ENCODE measurements at places on chromosomes 3 and 15.

DNA sequence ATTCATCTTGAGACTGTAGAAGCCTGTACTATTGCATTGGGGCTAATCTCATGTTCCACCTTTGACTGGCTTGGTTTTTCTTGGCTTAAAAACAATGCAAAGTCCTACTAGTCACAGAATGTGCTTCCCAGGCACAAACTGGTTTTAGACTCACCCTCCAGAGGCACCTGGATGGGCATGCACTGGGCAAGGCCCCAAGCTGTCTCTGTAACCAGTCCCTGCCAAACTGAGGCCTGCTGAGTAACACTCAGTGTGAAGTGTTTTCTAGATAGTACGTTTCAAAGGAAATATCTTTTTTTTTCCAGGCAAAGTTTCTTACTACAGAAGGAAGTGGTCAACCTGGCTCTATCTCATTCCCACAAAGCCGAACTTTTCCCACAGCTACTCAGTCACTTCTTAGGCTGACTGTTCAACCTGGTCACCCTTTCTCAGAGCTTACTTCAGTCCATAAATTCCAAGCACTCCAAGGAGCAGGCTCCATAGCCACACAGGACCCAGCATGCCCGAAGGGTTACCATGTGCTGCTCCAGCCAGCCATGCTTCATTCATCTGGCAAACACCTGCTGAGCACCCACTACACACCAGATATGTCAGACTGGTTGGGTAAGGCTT, 57.4 kb downstream of the NPTN start:
- no peak for DNase-seq

DNA sequence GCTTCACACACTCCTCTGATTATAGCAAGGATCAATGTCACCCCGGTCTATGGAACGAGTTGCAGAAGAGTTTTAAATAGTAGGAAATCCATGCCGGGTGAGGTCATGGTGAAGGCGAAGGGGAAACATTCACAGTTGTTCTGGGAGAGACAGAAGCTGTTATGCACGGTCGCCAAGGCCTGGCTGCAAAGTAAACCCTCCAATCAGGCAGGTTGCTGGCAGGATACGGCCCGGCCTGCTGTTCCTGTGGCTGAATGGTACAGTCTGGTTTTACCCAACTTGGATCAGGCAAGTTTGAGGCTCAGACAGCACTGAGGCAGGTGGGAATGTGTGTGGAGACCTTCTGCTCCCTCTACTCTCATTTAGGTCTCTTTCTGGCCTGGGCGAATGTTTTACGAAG, 45.3 kb upstream of the ATP2B2 start:
- no peak for DNase-seq

DNA sequence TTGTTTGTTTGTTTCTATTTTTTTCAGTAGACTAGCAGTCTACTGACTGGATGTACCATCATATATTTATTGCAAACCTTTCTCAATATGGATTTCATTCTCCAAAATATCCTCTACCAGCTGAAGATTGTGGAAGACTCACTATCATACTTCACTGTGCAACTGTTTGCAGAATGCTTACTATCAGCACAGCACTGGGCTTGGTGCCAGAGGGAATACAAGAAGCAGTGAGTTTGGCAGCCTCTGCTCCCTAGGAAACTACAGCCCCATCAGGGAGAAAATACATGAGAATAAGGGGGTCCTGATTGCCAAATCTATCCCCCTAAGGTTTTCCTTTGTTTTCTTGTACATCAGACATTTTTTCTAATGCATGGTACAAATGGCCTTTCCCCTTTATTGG, 27.5 kb downstream of the AQP9 start:
- no peak for DNase-seq

- DNase-seq = no peak
Observed at GRCh38 chr3:15064299-15064834, 748 bp downstream of the MRPS25 start.

GRCh38 chr3:6119367-6119766, 741.5 kb upstream of the GRM7 start:
- no peak for DNase-seq

GRCh38 chr3:81218023-81218422, 543.4 kb downstream of the GBE1 start:
- no peak for DNase-seq

DNA sequence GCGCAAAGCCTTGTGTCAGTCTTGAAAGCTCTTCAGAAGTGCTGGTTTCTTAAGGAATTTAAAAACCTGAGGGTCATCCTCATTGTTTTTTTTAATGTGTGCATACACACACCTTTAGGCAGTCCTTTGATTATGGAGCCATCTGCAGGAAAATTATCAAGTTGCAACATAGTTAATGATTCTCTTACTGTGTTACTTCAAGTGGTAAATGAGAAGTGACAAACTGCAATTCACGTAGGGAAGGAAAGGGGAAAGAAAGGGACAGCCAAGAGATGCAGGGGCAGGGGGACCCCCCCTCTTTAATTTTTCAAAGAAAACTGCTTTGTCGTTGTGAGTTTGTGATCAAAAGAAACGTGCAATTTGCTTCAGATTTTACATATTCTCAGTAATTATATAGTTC, 162.4 kb upstream of the CGNL1 start:
- DNase-seq = no peak

- DNase-seq = no peak
Observed at GRCh38 chr3:71305231-71306206, 278.0 kb downstream of the FOXP1 start.

GRCh38 chr15:92521624-92522008, 127.9 kb downstream of the ST8SIA2 start:
- DNase-seq = no peak

GRCh38 chr3:149450281-149450680, 24.2 kb upstream of the TM4SF4 start:
- no peak for DNase-seq

DNA sequence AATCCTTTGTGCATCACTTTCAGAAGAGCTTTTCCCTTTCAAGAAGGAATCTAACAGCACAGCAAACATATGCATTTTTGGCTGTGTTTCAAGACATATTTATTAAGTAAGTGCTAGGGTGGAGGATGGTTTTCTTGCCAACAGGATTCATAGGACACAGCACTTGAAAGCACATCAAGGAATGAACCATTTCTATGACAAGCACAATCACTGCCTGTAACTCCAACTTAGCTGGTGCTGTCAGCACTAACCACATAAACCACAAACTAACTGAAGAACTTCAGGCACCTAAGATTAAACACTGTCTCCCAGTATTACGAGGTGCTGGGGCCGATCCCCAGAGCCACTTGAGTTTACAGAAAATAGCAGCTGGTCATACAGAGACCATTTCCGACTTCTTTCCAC, 35.4 kb upstream of the SPRED1 start:
- DNase-seq = no peak

DNA sequence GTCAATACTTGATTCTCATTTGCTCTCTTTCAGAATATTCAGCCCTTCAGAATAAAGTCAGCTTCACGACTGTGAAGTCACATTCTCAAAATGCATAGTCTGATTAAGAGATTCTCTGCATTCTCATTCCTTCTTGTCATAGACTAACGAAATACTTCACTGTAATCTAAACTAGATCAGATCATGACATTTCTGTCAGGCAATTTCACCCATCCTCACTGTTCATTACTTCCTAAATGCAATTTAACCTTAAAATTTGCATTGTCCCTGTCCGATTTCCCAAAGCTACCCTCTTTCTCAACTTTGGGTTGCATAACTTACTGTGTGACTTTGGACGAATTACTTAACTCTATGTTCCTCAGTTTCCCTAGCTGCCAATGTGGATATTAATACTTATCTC, 6.2 kb downstream of the RPL22L1 start:
- DNase-seq = no peak

DNA sequence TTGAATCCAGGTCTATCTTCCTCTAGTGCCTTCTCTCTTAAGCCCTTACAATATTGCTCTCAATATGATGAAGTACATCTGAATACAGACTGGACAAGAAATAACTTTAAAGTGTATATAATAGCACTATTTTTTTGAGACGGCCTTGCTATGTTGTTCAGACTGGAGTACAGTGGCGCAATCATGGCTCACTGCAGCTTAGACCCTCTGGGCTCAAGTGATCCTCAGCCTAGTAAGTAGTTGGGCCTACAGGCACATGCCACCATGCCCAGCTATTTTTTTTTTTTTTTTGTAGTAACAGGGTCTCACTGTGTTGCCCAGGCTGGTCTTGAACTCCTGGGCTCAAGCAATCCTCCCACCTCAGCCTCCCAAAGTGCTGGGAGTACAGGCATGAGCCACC, 53.6 kb downstream of the MAP3K13 start:
- DNase-seq = no peak

DNA sequence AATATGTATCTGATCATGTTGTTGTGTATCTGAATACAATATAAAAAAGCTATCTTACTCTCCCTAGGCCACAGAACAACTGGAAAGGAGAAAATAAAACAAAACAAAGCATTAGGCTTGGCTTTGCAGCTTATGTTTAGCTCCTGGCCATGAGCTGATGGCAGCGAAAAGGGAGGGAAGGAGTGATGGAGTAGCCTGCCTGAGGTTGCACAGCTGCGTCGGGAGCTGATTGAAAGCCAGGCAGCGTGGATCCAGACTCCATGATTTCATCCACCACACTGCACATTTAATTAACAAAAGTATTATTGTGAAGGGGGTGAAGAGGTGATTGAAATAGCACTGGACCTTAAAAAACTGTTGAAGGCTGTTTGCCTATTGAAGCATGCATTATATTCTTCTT, 212.2 kb downstream of the GABRG3 start:
- DNase-seq = no peak

- no peak for DNase-seq
Observed at GRCh38 chr3:123061856-123062255, 5.0 kb upstream of the PDIA5 start.

DNA sequence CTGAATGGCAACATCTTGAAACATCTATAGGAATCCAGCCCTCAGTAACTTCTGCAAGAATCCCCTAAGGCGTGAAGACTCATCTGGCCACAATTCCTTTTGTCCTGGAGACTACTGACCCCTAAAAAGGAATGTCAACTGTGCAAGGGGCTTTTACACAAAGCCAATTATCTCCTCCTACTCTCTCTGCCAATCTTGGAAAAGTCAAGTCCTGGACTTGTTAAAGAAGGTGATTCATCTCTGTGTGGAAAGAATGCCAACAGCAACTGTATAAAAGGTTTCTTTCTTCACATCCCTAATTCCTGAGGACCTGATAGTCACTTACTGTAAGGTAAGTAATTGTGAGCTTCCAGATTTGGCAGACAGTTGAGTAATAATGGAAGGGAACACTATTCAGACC, 22.3 kb downstream of the THRB start:
- no peak for DNase-seq

DNA sequence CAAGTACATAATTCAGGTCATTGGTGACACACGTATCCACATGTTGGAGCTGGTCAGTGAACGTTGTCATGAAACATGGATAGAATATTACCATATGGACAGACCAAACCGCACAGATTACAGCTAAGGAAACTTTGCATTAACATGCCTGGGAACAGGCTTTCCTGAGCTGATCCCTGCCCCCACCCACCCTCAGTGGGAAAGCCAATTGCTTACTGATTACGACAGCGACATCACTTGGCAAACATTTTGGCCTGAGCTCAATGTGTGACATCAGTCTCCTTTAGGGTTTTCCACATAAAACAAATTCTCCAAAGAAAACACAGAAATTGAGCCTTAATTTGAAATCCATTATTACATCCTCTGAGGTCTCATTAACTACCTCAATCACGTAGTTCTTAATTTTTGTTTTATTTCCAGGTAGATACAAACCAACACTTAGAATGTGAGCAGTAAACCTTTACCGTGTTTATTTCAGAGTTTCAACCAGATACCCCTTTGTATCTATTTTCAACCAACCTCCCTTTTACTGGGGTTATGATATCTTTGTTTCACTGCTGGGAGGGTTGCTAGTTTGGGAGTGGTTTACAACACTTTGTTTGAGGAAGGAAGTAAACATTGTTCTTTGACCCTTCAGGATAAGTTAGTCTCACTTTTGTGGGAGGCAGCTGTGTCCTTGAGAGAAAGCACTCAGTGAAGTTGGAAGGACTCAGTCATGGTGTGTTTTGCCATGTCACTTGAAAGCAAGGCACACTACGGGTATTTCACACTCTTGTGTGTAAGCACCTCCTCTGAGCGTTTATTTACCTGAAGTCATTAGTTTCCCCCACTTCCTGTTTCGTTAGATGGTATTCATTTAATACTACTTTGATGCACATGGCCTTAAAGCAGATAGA, 103.1 kb downstream of the CMSS1 start:
- DNase-seq = no peak

DNA sequence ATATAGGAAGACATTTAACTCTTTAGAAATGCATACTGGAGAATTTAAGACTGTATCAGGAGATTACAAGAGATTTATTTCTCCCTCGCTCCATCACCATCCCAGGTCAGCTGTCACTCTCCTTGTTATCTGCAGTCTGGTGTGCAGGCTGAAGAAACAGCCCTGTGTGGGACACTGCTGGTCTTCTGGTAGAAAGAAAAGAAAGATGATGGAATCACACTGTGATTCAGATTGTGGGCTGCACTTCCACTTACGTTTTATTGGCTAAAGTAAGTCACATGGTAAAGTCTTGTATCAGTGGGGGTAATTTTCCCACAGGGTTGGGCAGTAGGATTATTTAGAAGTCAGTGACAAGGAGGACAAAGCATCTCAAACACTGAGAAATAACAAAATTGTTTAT, 18.1 kb upstream of the ATP1B3 start:
- DNase-seq = no peak

GRCh38 chr3:58792921-58793451, 126.4 kb upstream of the FAM3D start:
- DNase-seq = no peak

- DNase-seq = no peak
Observed at GRCh38 chr15:101275018-101275417, 2.3 kb downstream of the SELENOS start.

GRCh38 chr3:112117841-112118571, 15.0 kb downstream of the GCSAM start:
- DNase-seq = no peak

DNA sequence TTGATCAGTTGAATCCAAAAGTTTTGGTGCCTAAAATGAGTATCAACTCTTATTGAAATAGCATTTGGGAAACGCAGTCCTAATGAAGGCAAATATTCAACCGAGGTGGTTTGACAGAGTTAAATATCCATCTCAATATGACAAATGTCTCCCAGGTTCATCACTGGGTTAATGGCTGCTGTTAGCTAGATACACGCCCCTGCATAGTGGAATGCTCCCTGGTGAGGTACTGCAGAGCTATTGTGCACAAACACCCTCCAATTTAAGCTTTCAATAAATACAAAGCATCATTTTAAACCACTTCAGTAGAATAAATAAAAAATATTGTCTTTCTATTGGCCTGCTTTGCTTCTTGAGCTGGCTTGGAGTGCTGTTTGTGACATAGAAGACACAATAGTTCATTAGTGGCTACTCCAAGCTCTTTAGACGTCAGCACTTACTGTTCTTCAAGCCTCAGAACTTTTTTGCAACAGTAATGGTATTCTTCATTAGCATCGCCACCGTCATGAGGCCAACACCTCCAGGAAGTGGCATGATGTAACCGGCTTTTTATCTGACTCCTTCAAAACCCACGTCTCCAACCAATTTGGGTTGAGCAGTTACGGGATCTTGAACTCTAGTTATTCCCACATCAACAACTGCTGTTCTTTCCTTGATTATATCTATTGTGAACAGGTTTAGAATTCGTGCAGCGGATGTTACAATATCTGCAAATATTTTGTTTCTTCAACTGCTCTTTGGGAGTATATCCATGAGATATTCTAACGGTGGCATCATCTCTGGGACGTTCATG, 1159.6 kb upstream of the EPHA6 start:
- no peak for DNase-seq

Measured in stimulated activated CD4-positive, alpha-beta T cell treated with anti-CD3 and anti-CD28 coated beads, Interleukin-1b, Interleukin-23, amount 100 ng/mL, for 1 hour (primary cell).